Gastroesophageal sphincter (tissue), 4 donors: ENCODE measurements at places on chromosomes 11 and 22.

GRCh38 chr11:97772705-97773104 lies 1248.0 kb upstream of the CNTN5 start:
- ATAC-seq, result no peak

DNA sequence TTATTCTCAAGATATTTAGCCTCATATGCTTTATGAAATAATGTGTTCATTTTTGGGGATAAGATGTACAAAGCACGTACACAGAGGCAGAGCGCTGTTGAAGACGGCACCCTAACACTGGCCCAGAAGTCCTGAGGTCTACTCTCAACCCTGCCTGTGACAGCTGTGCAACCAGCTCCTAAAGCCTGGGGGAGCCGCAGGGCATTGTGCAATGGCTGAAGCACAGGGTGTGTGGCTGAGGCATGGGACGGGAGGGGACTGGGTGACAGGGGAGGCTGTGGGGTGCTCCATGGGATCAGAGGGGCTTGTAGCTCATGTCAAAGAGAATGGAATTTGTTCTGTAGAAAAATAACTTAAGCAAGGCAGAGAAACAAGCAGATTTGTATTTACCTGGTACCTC lies 27.7 kb downstream of the FAM227A start:
- no peak for ATAC-seq

DNA sequence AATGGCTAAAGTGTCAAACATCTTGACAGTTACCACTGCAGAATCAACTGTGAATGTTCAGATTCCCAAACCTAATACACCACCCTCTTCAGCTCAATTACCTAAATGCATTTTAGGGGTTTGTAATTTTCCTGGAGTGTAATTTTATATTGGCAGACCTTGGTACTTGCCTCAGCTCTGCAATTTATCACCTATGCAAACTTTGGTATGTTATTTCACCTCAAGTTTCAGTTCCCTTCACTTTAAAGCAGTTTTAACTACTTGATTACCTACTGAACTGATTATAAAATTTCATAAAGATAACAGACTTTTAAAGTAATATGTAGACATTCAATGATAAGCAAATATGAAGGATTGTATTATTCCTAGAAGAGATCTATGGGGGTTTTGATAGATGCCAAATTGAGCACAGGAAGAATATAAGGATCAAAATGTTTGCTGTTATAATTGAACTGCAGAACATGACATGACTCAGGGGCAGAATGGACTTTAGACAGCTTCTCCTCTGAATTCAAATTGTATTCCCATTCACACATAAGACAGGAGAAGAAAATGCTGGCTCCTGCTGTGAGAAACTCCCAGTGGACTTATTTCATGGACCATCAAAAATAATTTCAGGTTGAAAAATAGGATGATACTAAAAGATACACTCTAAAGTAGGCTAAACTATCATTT lies 491.5 kb upstream of the LUZP2 start:
- ATAC-seq, result no peak

DNA sequence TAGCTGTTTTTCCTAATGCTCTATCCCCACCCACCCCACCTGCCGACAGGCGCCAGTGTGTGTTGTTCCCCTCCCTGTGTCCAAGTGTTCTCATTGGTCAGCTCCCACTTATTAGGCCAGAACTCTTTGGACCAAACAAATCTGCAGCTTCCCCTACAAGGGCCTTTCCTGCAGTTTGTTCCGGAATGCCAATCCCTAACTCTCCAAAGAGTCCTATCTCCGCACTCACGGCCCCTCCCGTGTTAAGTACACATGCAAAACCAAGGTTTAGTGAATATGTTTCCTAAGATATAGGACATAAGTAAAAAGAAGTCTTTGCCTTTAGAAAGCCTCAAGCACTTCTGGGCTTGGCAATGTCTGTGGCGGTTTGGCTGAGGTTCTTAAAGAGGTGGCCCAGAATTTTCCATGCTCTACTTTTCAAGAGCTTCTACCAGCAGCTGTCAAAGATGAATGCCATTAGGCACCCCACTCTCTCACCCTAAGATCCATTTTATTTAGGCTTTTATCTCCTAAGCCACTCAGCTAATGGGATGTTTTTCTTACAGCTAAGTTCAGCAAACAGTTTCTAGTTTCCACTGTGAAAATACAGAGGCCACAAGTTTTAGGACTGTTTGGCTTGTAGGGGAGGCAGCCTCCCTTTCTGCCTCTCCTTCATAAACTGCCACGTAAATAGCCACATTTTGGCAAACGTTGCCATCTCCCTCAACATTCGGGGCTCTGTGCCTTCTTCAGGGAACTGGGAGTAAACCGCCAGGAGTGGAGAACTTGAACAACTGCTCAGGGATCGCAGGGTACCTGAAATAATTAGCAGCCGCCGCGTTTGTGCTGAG lies 1.6 kb downstream of the CD59 start:
- ATAC-seq, result peak; percentile 10

GRCh38 chr11:93849751-93850593 lies 446 bp downstream of the VSTM5 start:
- peak; percentile 61 for ATAC-seq

DNA sequence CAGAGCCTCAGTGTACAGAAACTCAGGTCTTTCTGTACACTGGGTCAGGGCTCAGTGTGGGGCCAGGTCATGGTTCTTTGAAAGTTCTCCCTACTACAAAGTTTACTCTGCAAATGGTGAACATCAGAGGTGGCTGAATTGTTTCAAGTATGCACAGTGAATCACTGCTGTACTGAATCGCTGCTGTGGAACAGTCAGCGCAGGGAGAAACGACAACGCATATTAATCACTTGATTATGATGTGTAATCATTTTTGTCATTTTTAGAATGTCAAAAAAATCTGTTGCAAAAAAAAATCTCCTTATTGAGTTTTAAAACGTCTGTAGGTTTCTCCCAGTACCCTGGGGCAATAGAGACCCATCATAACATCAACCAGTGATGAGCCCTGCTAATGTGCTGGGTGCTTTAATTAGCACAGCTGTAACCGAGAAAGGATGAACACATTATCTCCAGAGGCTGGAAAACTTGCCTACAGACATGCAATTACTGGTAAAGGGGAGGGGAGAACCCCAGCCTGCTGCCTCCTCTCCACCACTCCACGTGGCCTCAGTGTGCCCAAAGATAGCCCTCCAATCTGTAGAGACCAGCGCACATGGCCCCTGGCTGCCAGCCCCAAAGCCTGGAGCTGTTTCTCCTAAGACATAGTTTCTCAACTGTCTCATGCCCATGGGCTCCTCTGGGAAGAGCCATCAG lies 12.8 kb downstream of the ARRB1 start:
- ATAC-seq, result peak; percentile 3

GRCh38 chr11:27963370-27963769 lies 144.6 kb downstream of the KIF18A start:
- no peak for ATAC-seq

GRCh38 chr11:64118876-64119665 lies 46.8 kb downstream of the MACROD1 start:
- no peak for ATAC-seq

- ATAC-seq, result peak; percentile 89
Observed at GRCh38 chr11:66579017-66579606, 10.7 kb upstream of the CTSF start.

GRCh38 chr11:69919659-69920344 lies 100.6 kb upstream of the FGF3 start:
- no peak for ATAC-seq

GRCh38 chr11:14539982-14540421 lies 19.8 kb upstream of the PSMA1 start:
- peak; percentile 26 for ATAC-seq

GRCh38 chr11:116976941-116977570 lies 121.2 kb downstream of the SIK3 start:
- ATAC-seq, result no peak

DNA sequence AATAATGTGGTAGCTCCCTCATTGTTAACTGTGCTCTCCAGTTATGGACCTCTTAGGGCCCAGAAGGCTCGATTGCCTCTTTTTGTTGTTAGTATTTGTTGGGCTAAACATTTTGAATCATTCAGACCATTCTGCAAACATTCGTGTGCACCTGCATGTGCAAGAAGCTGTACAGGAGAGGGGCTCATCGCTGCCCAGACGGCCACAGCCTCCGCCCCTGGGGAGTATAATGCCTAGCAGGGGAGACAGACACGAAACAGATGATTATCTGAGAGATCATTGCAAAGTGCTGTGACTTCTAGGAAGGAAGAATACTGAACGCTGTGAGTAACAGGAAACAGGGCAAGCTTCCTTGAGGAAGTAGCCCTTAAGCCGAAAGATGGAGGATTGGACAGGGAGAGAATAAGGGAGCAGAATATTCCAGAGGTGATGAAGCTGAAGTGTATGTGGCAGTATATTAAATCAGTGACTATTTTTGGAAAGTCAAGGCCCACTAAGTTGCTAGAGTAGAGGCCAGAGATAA lies 123.3 kb upstream of the RASSF10 start:
- ATAC-seq, result no peak

GRCh38 chr11:128448200-128448886 lies 139.0 kb downstream of the ETS1 start:
- no peak for ATAC-seq

- no peak for ATAC-seq
Observed at GRCh38 chr11:29310725-29311342, 706.0 kb downstream of the KCNA4 start.

GRCh38 chr11:46694072-46694471 lies 6.3 kb downstream of the ARHGAP1 start:
- ATAC-seq, result peak; percentile 14

GRCh38 chr11:15938121-15938611 lies 418.2 kb downstream of the SOX6 start:
- peak; percentile 40 for ATAC-seq

DNA sequence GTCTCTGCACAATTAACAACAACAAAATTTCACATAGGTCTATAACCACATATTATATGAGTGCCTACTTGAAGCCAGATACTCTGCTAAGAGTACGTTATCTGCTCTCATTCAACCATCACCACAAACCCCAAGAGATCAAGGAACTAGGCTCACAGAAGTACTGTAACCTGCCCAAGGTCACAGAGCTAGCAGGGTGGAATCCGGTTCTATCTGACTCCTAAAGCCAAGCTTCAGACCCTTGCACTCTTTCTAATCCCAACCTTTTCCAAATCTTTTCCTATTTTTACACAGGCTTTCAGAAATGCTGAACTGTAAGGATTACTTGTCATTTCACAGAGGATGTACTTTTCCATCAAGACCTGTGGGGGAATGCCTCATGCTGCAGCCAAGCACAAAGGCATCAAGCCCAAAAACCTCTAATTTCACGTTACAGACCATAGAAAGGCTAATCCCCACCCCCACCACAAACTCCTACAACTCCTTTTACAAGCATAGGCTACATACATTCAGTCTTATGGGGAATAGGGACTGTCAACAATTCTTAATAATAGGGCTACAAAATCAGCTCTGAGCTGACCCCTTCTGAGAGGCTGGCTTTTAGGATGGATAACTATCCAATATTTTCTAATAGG lies 927 bp downstream of the PRCP start:
- no peak for ATAC-seq

GRCh38 chr11:72652873-72653630 lies 21.2 kb downstream of the PDE2A start:
- no peak for ATAC-seq

- ATAC-seq, result no peak
Observed at GRCh38 chr11:128705124-128705920, 11.4 kb downstream of the FLI1 start.

GRCh38 chr11:132463295-132464002 lies 1068.9 kb downstream of the OPCML start:
- ATAC-seq, result no peak

DNA sequence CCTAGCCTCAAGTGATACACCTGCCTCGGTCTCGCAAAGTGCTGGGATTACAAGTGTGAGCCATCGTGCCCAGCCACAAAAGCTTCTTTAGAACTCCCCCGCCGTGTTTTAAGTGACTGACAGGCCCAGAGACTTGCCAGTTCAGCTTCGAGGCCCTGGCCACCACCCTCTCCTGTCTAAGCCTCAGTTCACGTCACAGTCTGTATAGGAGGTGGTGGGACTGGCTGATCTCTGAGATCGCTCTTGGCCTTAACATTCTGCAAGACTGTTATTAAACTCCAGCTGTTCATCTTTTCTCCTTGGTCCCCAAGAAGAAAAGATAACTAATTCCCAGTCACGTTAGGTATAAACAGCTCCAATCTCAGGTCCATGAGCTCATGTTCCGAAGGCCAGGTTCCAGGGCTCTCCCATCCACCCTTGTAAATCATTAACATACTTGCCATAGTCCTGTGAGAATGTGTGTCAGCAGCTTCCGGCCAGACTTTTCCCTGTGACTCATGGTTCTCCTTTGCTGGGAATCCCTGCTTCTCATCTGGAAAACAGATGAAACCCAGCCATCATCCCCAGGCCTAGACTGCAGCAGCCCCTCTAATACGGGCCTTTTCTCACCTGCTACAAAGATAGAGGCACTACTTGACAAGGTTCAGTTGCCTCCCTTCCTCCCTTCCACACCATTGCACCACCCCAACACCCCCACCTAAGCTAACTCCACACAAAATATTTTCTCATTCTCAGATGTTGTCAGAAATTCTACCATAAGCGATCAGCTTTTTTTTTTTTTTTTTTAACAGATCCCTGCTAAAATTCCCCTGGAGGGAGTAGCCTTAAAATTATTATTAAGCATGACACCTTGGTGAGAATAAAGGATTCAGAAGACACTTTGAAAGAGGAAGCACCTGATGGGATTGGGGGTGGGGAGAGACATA lies 5.6 kb upstream of the KIAA0930 start:
- ATAC-seq, result peak; percentile 86

DNA sequence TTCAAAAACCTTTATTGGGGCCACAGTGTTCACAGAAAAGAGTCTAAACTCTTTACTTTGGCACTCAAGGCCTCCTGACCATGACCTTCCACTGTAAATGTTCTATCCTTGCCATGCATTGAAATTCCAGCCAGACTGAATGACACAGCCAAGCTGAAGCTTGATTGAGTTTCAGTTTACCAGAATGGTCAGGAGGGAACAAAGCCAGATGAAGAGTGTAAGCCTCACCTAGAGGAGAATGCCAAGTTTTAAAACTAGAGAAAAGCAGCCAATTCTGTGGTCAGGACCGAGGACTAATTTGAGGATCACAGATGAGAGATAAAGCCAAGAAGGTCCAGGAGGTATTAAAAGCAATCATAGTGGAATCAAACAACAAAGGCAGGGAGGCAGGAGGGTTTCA lies 215.3 kb downstream of the KCNA4 start:
- ATAC-seq, result no peak

- no peak for ATAC-seq
Observed at GRCh38 chr22:24942301-24942700, 4.2 kb downstream of the LHFPL7 start.

GRCh38 chr11:33987975-33988580 lies 63.5 kb upstream of the CAPRIN1 start:
- peak; percentile 69 for ATAC-seq

DNA sequence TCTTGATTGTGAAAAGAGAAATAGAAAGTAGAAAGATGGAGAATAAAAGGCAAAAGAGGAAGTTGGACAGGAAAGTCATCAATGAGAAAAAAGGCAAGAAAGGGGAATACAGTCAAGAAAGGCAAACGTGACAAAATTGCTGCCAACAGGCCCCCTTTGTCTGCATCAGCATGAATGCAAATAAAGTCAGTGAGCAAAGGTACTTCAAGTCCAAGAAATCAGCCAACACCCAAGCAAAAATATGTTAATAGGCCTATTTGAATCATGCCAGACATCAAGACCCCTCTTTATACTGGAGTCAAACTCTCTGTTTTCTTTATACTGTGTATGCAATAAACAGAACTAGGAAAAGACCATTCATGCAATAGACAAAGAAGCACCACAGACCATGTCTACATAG lies 34.3 kb downstream of the GUCY1A2 start:
- no peak for ATAC-seq
